ENCODE measurements at places on chromosomes 6 and 20. TPM values are rescaled to one million over a fixed set of nuclear protein-coding genes. Genes with fewer than 3 reads are reported as not detected.

Gene PRL
- not detected for total RNA-seq

Gene HLA-DQB1
- total RNA-seq: 0.90 TPM

Gene ELOVL4
- total RNA-seq: 1.7 TPM

Gene SNX21
- 177 TPM for total RNA-seq

Gene HMGCLL1
- 10.8 TPM for total RNA-seq

Gene PTGIS
- total RNA-seq: 61.3 TPM

Gene TINAG
- total RNA-seq: not detected

Gene TRAPPC3L
- total RNA-seq: not detected

Gene NRSN1
- not detected for total RNA-seq

Gene KCNB1
- 11.7 TPM for total RNA-seq

Gene MTCH1
- 347 TPM for total RNA-seq

Gene KATNA1
- total RNA-seq: 16.1 TPM

Gene PRICKLE4
- total RNA-seq: 15.5 TPM

Gene OOEP
- not detected for total RNA-seq

Gene EPPIN
- not detected for total RNA-seq

Gene FGD2
- total RNA-seq: 40.9 TPM

Gene WASF1
- total RNA-seq: 11.7 TPM

Gene CENPQ
- 7.1 TPM for total RNA-seq

Gene BHLHE23
- not detected for total RNA-seq

Gene NR2E1
- total RNA-seq: not detected

Gene ANKRD6
- 13.8 TPM for total RNA-seq

Gene PTCHD4
- total RNA-seq: 2.7 TPM

Gene MAP7
- total RNA-seq: 1.5 TPM

Gene CCNC
- total RNA-seq: 48.3 TPM

Gene OR2B6
- total RNA-seq: not detected

Gene SLC24A3
- total RNA-seq: 4.0 TPM

Gene GINS1
- total RNA-seq: 0.59 TPM

Gene RNF182
- total RNA-seq: not detected

Gene EDN3
- total RNA-seq: not detected

Gene DDO
- total RNA-seq: 2.1 TPM

Gene SAPCD1
- total RNA-seq: 4.8 TPM

All from tibial nerve (tissue), 4 donors.